ENCODE measurements at places on chromosomes 11 and 22.

DNA sequence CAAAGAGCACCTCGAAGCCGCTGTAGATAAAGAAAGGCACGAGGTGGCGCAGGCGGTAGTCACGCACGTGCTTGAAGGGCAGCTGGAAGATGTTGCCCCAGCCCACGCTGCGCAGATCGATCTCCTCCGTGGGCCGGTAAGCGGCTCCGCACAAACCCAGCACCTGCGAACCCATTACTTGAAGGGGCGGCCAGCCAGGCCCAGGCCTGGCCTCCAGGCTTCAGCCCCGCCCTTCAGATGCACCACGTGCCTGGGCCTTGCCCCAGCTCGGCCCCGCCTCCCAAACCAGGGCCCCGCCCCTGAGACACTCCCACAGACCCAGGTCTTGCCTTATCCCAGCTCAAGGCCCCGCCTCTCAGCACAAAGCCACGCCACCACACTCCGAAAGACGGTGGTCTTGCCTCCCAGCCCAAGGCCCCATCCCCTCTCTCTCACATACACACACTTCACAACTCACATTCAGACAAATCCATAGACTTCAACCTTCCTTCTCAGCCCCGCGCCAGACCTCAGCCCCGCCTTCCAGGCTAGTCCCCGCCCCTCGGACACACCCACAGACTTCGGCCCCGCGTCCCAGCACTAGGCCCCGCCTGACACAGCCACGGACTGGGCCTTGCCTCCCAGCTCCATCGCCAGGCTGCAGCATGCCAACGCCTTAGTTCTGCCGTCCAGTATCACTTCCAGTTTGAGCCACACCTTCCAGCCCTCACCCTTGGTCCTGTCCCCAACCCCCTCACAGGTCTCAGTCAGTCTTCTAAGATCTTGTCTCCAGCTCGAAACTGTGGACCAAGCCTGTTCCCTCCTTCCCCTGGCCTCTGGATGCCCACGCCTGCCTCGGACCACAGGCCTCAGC lies 7.0 kb downstream of the UNC93B1 start:
- DNase-seq, result peak; percentile 43

DNA sequence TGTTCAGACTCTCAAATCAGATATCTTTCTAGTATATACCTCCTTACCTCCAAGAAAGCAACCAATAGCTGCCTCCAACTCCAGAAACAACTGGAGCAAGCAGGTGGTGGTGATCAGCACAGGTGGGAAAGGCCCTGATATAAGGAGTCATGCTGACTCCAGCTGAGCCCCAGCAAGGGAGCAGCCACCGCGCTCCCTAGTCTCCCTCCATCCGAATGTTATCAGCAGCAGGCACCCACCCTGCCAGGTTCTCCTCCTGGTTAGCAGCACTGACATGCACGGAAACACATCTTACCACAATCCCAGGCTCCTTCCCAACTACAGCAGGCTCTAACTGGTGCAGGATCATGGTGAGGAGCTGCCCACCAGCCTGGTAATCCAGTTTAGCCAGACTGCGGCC lies 18.5 kb upstream of the STK33 start:
- DNase-seq, result no peak

DNA sequence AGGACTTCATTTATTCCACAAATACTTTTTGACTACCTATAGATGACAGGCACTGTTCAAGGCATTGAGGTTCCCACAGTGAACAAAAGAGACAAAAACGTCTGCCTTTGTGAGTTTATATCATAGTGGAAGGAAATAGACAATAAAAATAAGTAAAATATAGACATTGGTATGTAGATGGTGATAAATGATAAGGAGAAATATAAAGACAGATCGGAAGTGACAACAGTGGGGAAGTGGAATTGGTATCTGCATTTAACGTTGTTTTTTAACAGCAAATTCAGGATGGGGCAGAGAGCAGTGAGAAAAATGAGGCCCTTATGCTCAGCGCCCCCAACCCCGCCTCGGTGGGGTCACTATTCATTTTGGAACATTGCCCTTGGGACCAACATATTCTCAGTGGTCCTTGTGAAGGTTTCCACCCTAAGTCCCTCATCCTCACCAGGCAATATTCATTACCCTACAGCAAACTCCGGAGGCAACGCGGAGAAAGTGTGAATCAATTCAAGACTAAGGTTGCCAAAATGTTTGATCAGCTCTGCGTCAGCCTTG lies 627 bp upstream of the PEX26 start:
- DNase-seq, result no peak

DNA sequence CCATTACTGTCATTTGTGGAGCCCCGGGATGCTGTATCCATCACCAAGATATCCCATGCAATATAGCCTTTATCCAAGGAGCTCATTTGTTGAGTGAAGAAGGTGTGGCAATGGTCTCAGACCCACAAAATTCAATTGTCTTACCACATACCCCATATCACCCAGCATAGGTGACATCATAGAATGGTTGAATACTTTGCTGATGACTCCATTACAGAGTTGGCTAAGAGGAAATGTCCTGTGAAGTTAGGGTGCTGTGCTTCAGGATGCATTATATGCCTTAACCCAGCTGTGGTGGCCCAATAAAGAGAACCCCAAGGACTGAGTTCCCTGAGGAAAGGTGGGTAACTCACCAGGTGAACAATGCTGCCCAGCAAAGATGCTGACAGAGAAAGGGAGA lies 113.7 kb downstream of the EFCAB6 start:
- no peak for DNase-seq

DNA sequence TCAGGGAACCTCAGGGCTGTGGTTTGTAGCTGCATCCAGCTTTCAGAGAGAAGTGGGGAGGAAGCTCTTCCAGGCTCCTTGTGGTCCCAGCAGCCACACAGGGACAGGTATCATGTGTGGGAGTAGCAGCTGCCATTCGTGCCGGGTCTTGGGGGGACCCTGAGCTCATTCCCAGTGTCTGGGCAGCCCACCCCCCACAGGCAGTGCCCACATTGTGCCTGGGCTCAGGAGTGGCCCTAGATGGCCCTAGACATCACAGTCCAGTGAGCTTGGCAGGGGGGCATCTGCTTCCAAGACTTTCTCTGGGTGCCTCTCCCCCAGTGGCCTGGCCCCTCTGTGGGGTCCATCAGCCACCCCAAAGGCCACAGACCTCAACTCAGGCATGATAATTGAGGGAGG lies 619.7 kb downstream of the BRD1 start:
- DNase-seq, result no peak

DNA sequence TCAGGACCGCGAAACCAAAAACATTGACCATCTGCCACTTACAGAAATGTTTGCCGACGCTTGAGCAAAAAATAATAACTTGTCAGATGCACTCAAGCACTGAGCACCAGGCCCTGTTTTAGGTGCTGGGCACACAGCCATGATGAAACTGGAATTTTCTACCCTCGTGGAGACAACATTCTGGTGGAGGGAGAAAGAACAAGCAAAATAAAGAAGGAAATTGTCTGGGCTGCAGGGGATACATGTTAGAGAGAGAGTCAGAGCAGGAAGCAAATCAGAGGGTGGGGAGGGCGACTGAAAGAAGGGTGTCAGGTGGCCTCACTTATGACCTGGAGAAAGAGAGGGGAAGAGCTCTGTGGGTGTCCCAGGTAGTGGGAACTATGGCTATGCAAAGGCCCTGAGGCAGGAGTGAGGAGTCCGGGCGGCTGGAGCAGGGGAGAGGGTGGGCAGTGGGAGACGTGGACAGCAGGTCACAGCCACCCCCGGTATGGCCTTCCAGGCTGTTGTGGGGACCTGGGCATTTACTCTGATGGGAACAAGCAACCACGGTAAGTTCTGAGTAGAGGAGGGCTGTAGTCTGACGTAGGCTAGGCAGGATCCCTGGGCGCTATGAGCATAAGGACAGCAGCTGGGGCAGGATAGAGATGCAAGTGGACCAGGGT lies 78.8 kb downstream of the MYEOV start:
- DNase-seq, result no peak

DNA sequence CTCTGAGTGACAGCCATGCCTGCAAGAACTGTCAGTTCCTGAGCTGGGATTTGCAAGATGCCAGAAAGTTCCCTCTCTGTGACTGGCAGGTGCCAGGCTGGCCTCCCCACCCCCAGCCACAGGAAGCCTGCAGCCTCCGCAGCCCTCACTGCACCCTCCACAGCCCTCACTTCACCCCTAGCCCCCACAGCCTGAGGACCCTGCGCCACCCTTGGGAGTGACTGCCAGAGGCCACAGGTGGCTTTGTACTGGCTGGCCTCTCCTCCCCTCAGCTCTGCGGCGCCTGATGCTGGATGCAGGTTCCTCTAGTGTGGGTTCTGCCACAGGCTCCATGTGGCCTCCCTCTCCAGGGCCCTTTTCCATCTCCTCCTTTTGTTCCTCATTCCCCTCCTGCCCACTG lies 28.7 kb downstream of the MPPED1 start:
- DNase-seq, result no peak

GRCh38 chr22:46354993-46355305 lies 19.4 kb downstream of the TRMU start:
- DNase-seq, result no peak

DNA sequence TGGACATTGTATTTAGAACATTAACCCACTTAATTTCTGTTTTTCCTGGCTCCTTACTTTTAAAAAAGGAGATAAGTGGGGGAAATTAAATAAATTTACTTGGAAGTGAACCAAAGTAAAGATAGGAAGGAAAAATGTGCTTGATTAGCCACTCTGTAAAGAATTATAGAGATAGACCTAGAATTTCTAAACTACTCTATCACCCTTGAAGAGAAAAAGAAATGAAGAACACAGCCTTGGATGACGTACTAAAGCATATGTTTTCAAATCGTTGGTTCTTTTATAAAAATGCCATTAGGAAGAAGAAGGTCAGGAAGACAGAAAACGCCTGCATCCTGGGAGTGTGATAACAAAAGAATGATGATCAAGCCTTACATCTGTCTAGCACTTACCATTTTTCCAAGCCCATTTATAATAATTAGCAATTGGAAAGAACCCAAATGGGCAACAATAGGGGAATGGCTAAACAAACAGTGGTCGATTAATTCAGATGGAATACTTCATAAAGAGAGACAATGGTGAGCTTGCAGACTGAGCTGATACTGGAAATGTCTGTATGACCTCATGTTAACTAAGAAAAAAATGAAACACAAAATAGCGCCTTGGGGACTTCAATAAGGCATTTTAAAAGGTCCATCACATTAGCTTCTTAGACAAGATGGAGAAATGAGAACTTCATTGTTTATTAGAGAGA lies 81.0 kb upstream of the LRRC55 start:
- no peak for DNase-seq

GRCh38 chr11:86106916-86107315 lies 38.0 kb upstream of the PICALM start:
- peak; percentile 76 for DNase-seq

DNA sequence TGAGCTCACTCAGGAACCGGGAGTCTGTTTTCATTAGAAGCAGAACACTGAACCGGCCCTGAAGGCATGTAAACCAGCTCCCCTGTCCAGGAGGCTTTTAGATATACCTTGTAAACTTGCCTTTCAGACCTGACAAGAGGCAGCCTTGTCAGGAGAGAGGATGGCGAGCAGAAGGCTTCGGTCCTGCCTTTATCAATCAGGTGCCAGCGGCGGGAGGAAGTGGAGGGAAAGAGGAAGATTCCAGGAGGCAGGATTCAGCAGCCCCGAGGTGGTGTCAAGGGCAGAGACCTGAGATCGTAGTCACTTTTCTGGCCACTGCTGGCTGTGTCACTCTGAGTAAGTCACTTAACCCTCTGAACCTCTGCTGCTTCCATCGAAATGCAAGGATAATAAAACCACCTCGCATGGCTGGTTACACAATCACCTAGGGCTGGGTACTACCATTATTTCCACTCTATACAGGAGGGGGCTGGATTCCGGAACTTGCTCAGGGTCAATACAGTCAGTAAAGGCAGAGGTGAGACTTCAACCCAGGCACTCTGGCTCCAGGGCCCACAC lies 181.0 kb downstream of the CHST1 start:
- DNase-seq, result no peak

DNA sequence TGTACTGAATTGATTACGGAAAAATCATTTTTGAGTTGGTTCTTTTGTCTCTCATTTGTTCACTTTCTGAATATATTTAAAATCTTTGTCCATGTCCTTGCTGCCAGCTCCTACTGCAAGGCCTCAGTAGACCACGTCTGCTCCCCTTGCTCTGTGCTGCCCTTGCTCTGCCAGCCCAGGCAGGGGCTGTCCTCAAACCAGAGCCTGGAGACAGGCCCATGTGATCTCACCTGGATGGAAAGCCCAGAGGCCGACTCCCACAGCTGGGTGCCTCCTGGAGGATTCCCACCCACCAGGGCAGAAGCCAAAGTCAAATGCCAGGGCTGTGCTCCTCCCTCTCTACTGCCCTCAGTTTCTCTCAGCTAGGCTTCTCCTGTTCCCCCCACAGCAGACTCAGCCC lies 141.8 kb downstream of the NTM start:
- DNase-seq, result no peak

DNA sequence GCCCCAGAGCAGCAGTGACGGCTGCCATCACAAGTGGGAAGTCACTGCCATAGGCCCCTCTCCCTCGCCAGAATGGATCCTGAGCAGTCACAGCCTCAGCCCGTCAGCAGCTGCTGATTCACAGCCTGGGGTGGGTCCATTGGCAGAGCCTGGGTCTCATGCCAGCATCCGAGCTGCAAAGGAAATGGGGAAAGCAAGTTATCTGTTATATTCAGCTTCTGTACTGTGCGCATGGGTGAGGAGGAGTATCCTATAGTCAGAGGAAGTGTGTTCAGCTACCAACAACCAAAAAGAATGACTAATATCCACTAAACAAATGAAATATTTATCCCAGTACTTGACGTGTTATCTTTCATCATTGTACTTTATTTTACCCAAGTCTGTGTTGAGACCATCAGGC lies 119.7 kb downstream of the RCN1 start:
- DNase-seq, result peak; percentile 52

GRCh38 chr11:79346021-79346420 lies 94.8 kb downstream of the TENM4 start:
- DNase-seq, result no peak

GRCh38 chr11:125281831-125282595 lies 117.5 kb downstream of the PKNOX2 start:
- DNase-seq, result no peak

DNA sequence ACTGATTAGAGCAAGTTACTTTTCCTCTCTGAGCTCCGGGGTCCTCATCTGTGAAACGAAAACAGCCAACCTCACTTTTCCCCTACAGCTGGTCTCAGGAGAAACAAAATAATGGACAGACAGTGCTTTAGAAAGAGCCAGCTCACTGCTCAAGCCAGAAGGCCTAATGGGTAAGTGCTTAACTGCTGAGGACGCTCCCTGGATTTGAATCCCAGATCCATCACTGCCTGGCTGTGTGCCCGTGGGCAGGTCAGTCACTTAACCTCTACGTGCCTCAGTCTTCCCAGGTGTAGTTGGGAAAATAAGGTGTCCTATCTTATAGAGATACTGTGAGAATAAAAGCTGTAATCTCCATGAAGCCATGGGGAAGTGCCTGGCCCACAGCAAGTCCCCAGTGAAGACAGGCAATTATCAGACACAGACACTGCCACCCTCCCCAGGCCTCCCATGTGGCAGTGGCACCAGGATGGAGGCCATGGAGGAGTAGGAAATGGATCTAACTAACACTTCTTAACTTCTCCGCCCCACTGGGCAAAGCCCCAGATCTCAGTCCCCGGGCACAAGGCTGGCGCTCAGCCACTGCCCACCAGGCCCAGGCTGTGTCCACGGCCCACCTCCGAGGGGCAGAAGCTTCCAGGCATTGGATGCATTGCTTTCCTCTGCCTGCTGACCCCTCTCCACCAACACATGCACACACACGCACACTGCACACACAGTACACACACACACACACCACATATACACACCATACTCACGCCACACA lies 9.2 kb downstream of the TP53I11 start:
- no peak for DNase-seq

GRCh38 chr11:7512525-7513233 lies 1.1 kb upstream of the PPFIBP2 start:
- DNase-seq, result peak; percentile 14

GRCh38 chr11:68812526-68812925 lies 29.2 kb downstream of the CPT1A start:
- no peak for DNase-seq

- DNase-seq, result no peak
Measured at GRCh38 chr11:128171506-128171905, 415.9 kb downstream of the ETS1 start.
